ENCODE measurements at places on chromosomes 1 and 21. TPM values are rescaled to one million over a fixed set of nuclear protein-coding genes. Genes with fewer than 3 reads are reported as not detected.

GRCh38 chr21:43911935-43912487 is 47.0 kb downstream of the AGPAT3 start:
- peak overlapping the region; percentile 71 for H3K27ac ChIP-seq
- no peak for DNase-seq
- H3K4me3 ChIP-seq: no peak overlapping the region
- H3K27me3 ChIP-seq: no peaks in the 10 kb centered on the region
- no peaks in the 10 kb centered on the region for H3K36me3 ChIP-seq
- peaks cover 49% of the 10 kb centered on the region for H3K4me1 ChIP-seq

The UBASH3A gene
- total RNA-seq: 1.3 TPM

The MEGF6 gene
- 25.8 TPM for total RNA-seq

GRCh38 chr1:153510984-153511410 is 24.8 kb downstream of the S100A6 start:
- H3K27me3 ChIP-seq: no peaks in the 10 kb centered on the region
- no peak overlapping the region for H3K27ac ChIP-seq
- H3K4me3 ChIP-seq: no peak overlapping the region
- H3K4me1 ChIP-seq: peaks cover 6% of the 10 kb centered on the region
- no peaks in the 10 kb centered on the region for H3K36me3 ChIP-seq

DNA sequence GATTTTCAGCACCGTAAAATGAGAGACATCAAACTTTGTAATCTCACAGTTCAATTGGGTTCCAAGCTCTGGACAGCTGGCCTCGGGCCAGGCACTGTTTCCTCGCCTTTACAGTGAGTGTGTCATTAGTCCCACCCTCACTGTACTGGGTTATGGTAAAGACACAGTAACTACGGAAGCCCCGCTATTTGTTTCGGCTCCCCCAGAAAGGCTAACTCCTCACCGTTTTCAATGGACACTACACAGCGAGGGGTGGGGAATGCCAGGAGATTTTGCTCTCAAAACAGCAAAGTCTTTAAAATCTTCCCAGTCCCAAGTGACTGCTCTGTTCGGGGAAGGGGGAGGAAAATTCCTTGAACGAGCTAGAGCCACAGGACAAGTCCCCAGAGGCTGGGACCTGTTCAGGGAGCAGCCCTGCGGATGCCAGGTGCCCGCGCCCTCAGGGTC is 757 bp upstream of the SPSB1 start:
- H3K4me1 ChIP-seq: peaks cover 30% of the 10 kb centered on the region
- H3K27me3 ChIP-seq: no peaks in the 10 kb centered on the region
- H3K4me3 ChIP-seq: peak overlapping the region; percentile 86
- H3K36me3 ChIP-seq: no peaks in the 10 kb centered on the region

GRCh38 chr1:89820422-89821321 is at the start of gene LRRC8D:
TSS of gene LRRC8D (plus strand) at chr1:89821032. CDS start at chr1:89933069, 112,037 bp downstream.
- peaks cover 13% of the 10 kb centered on the region for H3K4me1 ChIP-seq
- peak within 1 kb of the TSS; percentile 88 for H3K27ac ChIP-seq
- DNase-seq: peak; percentile 90

Data from thyroid gland (tissue), 4 donors.